ENCODE measurements at places on chromosomes 6 and 20. TPM values are rescaled to one million over a fixed set of nuclear protein-coding genes. Genes with fewer than 3 reads are reported as not detected.

- peaks cover 4% of the 10 kb centered on the region for H3K4me1 ChIP-seq
- no peak overlapping the region for H3K4me3 ChIP-seq
- H3K27ac ChIP-seq: no peak overlapping the region
- DNase-seq: no peak
- H3K27me3 ChIP-seq: no peaks in the 10 kb centered on the region
Observed at GRCh38 chr6:125207956-125208355, 54.4 kb downstream of the TPD52L1 start.

DNA sequence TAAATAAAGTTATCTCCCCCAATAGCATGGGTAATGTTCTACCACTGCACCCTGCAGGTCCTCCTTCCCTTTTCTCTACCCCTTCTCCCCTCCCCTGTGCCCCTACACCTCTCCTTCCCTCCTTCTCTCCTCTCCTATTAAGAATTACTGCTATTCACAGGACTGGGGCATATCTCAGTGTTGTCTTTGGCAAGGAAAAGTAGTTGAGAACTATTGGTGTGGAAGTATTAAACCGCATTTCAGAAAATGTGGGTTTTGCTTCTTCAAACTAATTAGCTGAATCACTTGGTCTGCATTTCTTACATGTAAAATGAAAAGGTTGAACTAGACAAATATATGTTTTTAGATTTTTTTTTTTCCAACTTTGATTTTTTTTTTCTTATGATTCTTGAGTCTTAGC, 296.3 kb downstream of the CDKAL1 start:
- no peaks in the 10 kb centered on the region for H3K36me3 ChIP-seq
- no peak overlapping the region for H3K27ac ChIP-seq
- H3K4me1 ChIP-seq: no peaks in the 10 kb centered on the region
- no peak overlapping the region for H3K4me3 ChIP-seq

GRCh38 chr20:17795501-17796071, 95.8 kb downstream of the BANF2 start:
- peak overlapping the region; percentile 51 for H3K27ac ChIP-seq
- DNase-seq: no peak
- H3K4me1 ChIP-seq: no peaks in the 10 kb centered on the region
- no peaks in the 10 kb centered on the region for H3K27me3 ChIP-seq

DNA sequence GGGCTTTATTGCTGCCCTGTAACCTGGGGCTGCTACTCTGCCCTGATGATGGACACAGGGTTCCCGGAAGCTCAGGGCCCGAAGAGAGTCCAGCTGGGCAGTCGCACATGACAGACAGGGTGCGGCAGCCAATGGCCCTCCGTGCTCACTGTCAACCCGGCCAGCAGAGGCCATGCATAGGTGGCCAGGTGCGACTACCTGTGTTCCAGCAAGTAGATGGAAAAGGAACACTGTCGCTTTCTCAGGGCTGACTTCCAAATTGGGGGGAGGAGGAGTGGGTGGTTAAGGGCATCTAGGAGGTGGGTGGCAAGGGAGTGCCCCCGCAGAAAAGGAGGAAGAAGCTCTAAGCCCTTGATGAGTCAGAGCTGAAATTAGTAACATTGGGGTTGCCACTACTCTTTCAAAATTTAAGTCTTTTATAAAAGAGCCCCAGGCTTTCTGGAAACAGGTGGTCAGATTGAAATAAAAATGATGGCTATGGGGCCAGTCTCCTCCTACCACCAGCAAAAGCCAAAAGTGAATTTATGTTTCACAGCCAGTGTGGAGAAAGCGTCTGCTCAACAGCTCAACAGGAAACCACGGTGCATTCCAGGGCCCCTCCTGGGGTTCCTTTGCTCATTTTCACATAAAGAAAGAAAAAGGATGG, 2.3 kb upstream of the RAMACL start:
- H3K4me3 ChIP-seq: no peak overlapping the region
- no peak for DNase-seq
- H3K4me1 ChIP-seq: peaks cover 15% of the 10 kb centered on the region
- H3K36me3 ChIP-seq: no peaks in the 10 kb centered on the region
- H3K27me3 ChIP-seq: no peaks in the 10 kb centered on the region
- peak overlapping the region; percentile 13 for H3K27ac ChIP-seq

- no peak for DNase-seq
- no peak overlapping the region for H3K4me3 ChIP-seq
- H3K27ac ChIP-seq: peak overlapping the region; percentile 98
- H3K36me3 ChIP-seq: no peaks in the 10 kb centered on the region
- peaks cover 98% of the 10 kb centered on the region for H3K4me1 ChIP-seq
Observed at GRCh38 chr20:36468149-36469000, 72.9 kb upstream of the MYL9 start.

- H3K4me1 ChIP-seq: peaks cover 20% of the 10 kb centered on the region
- H3K27ac ChIP-seq: peak overlapping the region; percentile 97
- peak; percentile 80 for DNase-seq
- peak overlapping the region; percentile 53 for H3K4me3 ChIP-seq
- H3K27me3 ChIP-seq: no peaks in the 10 kb centered on the region
Observed at GRCh38 chr20:62122654-62123449, 577 bp downstream of the LSM14B start.

DNA sequence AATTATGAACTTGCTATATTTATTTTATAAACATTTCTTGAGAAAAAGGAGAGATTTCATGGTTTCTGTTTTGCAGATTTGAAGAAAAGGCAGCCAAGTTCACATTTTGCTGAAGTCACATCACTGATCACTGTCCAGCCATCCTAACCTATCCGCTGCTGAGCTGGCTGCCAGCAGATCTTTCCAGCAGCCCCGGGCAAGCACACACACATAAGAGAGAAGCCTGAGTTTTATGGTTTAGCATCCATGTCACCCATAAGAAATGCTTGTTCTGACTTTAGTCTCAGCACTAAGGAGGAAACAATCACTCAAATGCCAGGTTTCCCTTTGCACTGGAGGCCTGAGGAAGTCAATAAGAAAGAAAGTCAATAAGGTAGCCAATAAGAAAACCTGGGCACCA, 287.1 kb downstream of the SMOC2 start:
- no peak overlapping the region for H3K4me3 ChIP-seq
- H3K36me3 ChIP-seq: no peaks in the 10 kb centered on the region
- no peaks in the 10 kb centered on the region for H3K27me3 ChIP-seq
- H3K27ac ChIP-seq: no peak overlapping the region

GRCh38 chr20:58870293-58871014, 17.9 kb downstream of the GNAS start:
- H3K27me3 ChIP-seq: no peaks in the 10 kb centered on the region
- H3K4me1 ChIP-seq: no peaks in the 10 kb centered on the region
- no peak overlapping the region for H3K4me3 ChIP-seq
- no peaks in the 10 kb centered on the region for H3K36me3 ChIP-seq
- peak; percentile 84 for DNase-seq
- no peak overlapping the region for H3K27ac ChIP-seq

DNA sequence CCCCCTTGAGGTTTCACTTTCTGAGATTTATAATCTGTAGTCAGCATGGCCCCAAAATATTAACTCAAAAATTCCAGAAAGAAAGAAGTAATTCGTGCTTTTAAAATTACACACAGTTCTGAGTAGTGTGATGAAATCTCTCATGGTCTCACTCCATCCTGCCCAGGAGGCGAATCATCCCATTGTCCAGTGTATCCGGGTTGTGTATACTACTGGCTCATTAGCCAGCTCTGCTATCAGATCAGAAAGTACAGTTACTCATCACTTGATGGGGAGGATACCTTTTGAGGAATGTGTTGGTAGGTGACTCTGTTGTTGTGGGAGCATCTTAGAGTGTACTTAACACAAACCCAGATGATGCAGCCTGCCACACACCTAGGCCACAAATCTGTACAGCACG, 65.2 kb downstream of the CDC5L start:
- peaks cover 8% of the 10 kb centered on the region for H3K36me3 ChIP-seq
- no peak overlapping the region for H3K4me3 ChIP-seq
- no peak overlapping the region for H3K27ac ChIP-seq
- no peak for DNase-seq
- no peaks in the 10 kb centered on the region for H3K4me1 ChIP-seq

DNA sequence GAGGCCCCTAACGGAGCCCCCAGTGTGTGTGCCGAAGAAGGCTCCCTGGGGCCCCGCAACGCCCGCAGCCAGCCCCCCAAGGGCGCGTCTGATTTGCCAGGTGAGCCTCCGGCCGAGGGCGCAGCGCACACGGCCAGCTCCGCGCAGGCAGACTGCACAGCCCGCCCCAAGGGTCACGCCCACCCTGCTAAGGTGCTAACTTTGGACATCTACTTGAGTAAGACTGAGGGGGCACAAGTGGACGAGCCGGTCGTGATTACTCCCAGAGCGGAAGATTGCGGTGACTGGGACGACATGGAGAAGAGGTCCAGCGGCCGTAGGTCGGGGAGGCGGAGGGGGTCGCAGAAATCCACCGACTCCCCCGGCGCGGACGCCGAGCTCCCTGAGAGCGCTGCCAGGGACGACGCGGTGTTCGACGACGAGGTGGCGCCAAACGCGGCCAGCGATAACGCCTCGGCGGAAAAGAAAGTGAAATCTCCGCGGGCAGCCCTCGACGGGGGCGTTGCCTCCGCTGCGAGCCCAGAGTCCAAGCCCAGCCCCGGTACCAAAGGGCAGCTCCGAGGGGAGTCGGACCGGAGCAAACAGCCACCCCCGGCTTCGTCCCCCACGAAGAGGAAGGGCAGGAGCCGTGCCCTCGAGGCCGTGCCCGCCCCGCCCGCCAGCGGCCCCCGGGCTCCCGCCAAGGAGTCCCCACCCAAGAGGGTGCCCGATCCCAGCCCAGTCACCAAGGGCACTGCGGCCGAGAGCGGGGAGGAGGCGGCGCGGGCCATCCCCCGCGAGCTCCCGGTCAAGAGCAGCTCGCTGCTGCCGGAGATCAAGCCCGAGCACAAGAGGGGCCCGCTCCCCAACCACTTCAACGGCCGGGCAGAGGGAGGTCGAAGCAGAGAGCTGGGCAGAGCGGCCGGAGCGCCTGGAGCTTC, 117.0 kb downstream of the RTN4IP1 start:
- no peaks in the 10 kb centered on the region for H3K36me3 ChIP-seq
- H3K27ac ChIP-seq: peak overlapping the region; percentile 80
- H3K4me3 ChIP-seq: peak overlapping the region; percentile 71
- peak; percentile 82 for DNase-seq

- no peak for DNase-seq
- H3K27me3 ChIP-seq: no peaks in the 10 kb centered on the region
- no peaks in the 10 kb centered on the region for H3K36me3 ChIP-seq
- H3K4me1 ChIP-seq: no peaks in the 10 kb centered on the region
Observed at GRCh38 chr20:5741089-5741488, 9.1 kb upstream of the SHLD1 start.

- no peak overlapping the region for H3K4me3 ChIP-seq
- peak overlapping the region; percentile 79 for H3K27ac ChIP-seq
- peaks cover 37% of the 10 kb centered on the region for H3K4me1 ChIP-seq
- no peaks in the 10 kb centered on the region for H3K27me3 ChIP-seq
- peak; percentile 90 for DNase-seq
- H3K36me3 ChIP-seq: no peaks in the 10 kb centered on the region
Observed at GRCh38 chr20:50744143-50744792, 12.9 kb downstream of the PARD6B start.

DNA sequence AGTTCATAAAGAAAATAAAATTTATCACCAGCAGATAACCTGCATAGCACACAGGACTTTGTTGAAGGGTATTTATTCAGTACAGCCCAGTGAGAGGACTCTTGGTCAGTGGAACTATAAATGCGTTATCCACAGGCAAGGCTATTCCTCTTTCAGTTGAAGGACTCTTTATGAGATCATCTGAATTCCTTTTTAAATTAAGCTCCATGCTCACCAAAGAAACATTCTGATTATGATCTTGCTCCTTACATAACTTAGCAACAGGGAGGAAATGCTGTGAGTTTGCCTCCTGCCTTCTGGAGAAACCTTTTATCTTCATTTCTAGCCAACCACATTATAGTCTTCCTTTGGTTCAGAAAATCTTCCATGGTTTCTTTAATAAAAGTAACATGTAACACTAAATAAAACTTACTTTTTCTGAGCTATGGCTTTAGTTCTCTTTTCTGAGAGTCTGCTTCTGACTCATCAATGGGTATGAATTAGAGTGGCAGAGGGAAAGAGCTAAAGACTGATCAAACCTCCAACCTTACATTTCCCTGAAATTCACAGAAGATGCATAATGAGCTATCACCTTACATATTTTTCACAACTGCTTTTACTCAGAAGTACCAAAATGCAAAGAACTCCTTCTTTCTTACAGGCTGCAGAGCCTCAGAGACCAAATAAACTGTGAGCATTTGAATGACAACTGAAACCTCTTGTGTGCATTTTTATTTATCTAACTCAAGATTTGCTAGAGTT, 267.2 kb downstream of the ADGRG6 start:
- DNase-seq: no peak
- H3K27me3 ChIP-seq: no peaks in the 10 kb centered on the region
- H3K4me3 ChIP-seq: no peak overlapping the region

DNA sequence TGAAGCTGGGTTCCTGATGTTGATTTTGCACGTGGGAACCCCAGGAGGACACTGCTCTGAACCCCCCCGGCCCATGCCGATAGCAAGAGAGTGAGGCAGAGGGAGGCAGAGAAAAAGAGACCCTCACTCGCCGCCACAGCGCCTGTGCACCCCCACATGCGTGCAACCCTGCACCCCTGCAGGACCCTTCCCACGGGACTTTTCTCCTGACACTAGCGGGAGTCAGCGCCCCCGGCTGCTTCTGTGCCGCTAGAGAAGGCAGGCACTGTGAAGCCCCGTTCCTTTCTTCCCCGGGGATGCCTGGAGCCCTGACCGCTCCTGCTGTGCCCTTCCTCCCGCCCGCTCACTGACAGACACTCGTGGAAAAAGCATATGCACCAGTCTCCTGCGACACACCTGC, 67.4 kb downstream of the GMPR start:
- no peaks in the 10 kb centered on the region for H3K27me3 ChIP-seq
- DNase-seq: no peak
- H3K27ac ChIP-seq: no peak overlapping the region

- H3K27me3 ChIP-seq: no peaks in the 10 kb centered on the region
- H3K4me3 ChIP-seq: no peak overlapping the region
- H3K36me3 ChIP-seq: no peaks in the 10 kb centered on the region
- no peaks in the 10 kb centered on the region for H3K4me1 ChIP-seq
- H3K27ac ChIP-seq: no peak overlapping the region
Observed at GRCh38 chr6:97969065-97969464, 686.0 kb upstream of the MMS22L start.

DNA sequence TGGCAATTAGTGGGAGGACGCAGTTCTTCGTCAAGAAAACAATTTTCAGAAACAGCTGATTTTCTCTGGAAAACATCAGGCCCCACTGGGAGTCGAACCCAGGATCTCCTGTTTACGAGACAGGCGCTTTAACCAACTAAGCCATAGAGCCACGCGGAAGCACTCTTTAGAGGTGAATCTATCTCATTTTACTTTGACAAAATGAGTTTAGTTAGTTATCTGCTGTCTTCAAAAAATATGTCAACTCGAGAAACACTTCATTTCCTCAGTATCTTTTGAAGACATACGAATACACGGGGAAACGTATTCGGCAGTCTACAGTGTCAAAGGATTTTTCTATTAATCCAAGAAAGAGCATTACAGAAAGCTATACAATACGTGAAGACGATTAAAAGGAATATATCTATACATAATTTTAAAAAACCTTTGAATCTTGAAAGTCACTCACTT, 26.7 kb downstream of the GPX6 start:
- H3K4me3 ChIP-seq: no peak overlapping the region
- H3K27me3 ChIP-seq: peaks cover 54% of the 10 kb centered on the region
- H3K27ac ChIP-seq: no peak overlapping the region

FAM229B gene
- total RNA-seq: 19.3 TPM

SPATS1 gene
- total RNA-seq: not detected

SLC13A3 gene
- 0.49 TPM for total RNA-seq

SLC22A3 gene
- 26.3 TPM for total RNA-seq

RNF5 gene
- total RNA-seq: 82.8 TPM

PPP1R14C gene
- total RNA-seq: 0.55 TPM

GATA5 gene
- not detected for total RNA-seq

HNF4A gene
- not detected for total RNA-seq

FAXC gene
- total RNA-seq: 54.0 TPM

ZC3H12D gene
- total RNA-seq: 1.1 TPM

All from sigmoid colon (tissue), 7 donors.